Adipocyte (in vitro differentiated cells): ENCODE measurements at places on chromosomes 13 and 19.
A peak's percentile ranks its signal among the peaks of the same experiment; 100 is the strongest.

DNA sequence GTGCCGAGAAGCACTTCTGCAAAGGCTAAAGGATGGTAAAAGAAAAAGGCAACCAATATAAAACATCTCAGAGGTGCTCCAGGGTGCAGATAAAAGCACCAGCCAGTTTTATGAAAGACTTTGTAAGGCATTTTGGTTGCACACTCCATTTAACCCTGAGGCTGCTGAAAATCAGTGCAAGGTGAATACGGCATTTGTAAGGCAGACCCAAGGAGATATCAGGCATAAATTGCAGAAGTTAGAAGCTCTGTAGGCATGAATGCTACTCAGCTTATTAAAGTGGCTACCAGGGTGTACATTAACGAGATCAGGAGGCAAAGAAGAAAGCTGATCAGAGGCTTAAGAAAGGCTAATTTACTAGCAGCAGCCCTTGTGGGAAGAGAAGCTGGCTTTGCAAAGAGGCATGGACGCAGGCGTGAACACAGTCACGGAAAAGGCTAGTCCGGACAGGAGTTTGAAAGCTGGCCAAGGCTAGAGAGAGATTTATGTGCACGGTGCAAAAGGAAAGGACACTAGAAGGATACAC is 99.6 kb downstream of the ZNF429 start:
- no peak for DNase-seq

DNA sequence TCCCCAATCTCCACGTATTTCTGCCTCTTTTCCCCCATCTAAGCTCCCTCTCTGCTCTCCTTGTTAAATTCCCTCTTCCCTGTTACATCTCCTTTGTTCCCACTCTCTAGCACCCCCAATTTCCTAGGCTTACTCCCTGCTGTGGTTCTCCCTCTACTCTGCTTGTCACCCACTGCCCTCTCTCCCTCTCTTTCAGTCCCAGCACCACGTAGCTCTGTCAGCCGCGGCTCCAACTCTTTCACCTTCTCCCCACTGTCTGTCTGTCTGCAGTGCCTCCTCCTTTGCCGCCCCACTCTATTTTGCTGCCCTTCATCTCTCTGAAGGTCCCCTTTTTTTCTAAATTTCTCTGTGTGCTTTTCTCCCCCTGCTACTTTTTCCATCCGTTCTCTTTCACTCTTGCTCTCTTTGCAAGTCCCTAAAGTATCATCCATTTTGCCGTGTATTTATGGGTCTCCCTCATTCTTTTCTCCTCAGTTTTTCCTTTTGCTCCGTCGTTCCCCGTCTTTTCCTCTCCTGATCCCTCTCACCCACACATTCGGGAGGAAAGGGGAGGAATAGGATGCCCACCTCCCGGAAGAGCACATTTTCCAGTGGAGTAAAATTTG is 937 bp downstream of the ZNF841 start:
- DNase-seq: peak; percentile 30

DNA sequence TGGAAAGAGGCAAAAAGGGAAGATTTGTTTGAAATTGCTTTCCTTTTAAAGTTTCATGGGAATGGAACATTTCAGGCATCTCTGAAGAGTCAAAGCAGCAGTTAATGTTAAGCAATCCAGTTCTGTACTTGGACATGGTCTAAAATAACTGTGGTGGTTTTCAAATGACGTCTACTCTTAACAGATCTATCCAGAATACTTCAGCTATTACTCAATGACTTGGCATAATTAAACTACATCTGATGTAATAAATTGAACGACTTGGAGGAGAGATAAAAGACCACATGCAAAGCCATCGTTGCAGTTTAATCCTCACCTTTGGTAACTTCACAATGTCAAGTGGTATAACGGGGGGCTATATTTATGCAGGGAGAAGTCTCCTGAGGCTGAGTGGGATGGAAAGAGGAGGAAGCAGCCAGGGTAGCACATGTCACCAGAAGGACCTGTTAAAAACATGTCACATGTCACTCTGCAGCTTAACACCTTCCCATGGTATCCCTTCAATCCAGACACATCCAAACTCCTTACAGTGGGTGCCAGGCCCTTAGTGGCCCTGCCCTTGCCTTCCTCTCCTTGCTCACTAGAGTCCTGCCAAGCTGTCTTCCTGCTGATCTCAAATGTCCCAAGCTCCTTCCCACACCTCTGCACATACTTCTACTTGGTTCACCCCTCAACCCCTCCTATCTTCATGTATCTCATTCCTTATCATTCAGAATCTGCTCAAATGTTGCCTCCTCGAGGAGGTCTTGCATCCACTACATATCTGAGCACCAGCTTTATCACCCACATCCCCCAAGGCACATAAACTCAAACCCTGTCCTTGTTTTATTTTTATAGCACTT is 327.8 kb downstream of the SUCLA2 start:
- DNase-seq: peak; percentile 66

- no peak for DNase-seq
Measured at GRCh38 chr13:76131551-76131950, 495.4 kb downstream of the LMO7 start.

DNA sequence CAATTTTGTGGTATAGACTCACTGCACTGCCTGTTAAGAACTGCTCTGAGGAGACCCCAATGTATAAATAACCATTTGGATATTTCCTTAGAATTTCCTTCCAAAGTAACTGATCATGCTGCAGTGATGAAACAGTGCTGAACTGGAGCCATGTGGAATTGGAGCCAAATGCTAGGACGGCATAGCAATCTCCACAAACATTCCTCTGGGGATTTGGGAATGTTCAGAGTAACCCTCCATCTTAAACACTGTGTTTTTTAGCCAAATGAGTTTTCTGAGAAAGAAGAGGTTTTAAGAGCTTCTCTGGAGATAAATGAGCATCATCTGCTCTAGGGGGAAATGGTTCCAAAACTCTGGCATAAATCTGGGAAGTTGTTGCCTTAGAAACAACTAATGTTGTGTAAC is 98.2 kb downstream of the OLFM4 start:
- DNase-seq: peak; percentile 39

GRCh38 chr19:40739030-40739839 is 11.0 kb downstream of the ACTMAP start:
- DNase-seq: no peak
